Fibroblast of gingiva (primary cell): ENCODE measurements at places on chromosomes 4 and X.

- DNase-seq = no peak
These were observed 62.5 kb downstream of the CHRDL1 start for GRCh38 chrX:110733166-110733565.

DNA sequence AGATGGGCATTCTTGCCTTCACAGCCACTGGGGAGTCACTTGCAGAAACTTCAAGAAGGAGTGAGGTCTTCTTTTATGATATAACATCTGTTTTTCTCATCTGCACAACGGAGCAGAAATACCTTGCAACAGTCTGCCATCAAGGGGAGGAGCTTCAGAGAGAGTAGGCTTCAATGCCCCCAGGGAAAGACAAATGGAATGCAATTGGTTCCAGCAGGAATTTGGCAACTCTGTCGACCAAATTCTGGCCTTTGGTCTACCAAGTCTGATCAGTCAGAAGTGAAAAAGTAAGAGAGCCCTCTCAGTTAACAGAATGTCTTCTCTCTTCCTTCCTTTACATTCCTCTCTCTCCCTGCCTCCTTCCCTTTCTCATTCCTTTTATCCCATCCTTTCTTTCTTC lies 229.3 kb downstream of the IDS start:
- peak; percentile 36 for DNase-seq

DNA sequence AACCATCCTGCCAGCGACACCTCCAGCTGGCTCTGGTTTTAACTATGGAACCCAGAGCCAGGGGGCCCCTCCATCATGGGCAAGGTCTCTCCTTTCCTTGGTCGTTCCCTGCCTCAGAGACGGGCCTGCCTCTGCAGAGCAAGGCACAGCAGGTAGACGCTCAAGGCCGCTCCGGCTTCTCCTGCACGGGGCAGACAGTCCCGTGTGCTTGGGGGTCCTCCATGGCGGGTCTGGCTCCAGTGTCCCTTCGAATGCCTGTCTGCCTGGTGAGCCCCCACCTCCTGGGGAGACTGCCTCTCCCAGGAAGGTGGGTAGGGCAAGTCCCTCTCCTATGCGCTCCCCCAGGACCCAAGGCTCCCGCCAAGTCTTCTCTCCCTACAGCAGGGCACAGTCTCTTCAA lies 71.5 kb downstream of the ACOX3 start:
- DNase-seq = no peak

- DNase-seq = no peak
These were observed 525.0 kb upstream of the SPANXN1 start for GRCh38 chrX:144722307-144722706.

- DNase-seq = no peak
These were observed 209.3 kb upstream of the MAOA start for GRCh38 chrX:43446752-43447151.

GRCh38 chr4:71461422-71461821 lies 122.6 kb downstream of the SLC4A4 start:
- DNase-seq = no peak

- DNase-seq = no peak
These were observed 538.2 kb downstream of the DMD start for GRCh38 chrX:32673193-32673592.

DNA sequence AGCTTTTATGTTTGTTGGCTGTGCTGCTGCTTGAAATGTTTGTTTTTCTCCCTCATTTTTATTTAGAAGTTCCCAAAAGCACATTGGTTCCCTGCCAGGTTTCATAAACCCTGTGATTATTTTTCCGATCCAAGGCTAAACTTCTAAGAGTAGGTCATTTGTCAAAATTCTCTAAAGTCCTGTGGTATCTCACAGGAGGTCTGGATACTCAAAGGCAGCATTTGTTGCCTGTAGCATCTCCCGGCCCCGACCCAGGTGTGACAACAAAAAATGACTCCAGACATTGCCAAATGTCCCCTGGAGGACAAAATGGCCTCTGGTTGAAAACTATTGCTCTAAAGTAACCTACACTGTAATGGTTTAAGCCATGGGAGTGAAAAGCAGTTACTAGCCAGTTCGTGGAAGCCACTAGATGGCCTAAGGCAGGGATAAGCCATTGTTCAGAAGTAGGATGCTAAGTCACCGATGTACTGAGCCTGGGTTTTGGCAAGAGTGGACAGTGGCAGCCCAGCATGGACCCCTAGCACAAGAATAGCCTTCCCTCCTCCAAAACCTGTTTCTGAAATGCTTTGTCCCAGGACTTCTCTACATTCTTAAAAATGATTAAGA lies 256.1 kb downstream of the THOC2 start:
- DNase-seq = peak; percentile 1

- DNase-seq = no peak
These were observed 253.5 kb upstream of the GATB start for GRCh38 chr4:152014280-152014679.

DNA sequence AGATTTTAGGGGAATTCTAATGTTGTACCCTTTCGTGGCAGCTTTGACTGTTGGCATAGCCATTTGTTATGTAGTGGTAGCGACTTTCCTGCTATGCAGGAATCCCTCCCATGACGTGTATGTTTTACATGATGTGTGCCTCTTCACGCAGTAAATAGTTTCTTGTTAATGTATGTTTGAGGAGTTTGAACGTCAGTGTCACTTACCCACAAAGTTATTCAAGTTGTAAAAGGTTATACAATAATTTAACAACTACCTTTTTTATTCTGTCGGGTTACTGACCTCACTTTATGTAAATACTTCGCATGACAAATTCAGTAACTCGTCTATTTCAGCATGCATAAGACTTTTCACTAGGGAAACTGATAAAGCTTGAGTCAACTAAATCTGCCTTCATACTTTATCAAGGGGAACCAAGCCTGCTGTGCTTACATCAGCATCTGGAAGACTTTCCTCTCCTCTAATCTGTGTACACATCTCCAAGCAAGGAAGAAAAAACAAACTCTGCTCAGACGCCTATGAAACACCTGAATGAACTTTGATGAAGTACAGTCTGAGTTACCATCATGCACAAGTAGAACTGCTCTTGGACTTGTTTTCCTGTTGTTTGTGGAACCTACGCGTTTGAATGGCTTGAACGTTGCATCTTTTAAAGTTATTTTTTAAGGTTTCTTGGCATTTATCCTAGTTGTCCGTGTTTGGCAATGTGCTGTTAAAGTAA lies 61.2 kb downstream of the SLC9A6 start:
- no peak for DNase-seq

GRCh38 chr4:138510053-138510452 lies 267.9 kb upstream of the SLC7A11 start:
- no peak for DNase-seq

GRCh38 chr4:152494020-152494419 lies 41.9 kb downstream of the FBXW7 start:
- no peak for DNase-seq

DNA sequence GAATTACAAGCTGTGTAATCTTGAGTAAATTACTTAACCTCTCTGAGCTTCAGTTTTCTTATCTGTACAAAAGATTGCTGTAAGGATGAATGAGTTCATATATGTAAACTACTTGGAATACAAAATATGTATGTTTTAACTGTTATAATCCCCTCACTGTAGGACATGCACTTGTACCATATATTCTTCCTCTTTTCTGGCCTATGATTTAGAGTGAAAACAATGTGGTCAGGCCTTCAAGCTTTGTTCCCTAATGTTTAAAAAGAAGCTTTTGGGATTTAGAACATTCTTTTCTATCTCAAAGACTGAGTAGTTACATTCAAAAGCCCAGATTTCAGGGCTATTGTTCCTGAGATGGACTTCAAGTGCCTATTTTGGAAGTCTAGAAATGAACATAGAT lies 26.7 kb upstream of the GPRIN3 start:
- DNase-seq = no peak

DNA sequence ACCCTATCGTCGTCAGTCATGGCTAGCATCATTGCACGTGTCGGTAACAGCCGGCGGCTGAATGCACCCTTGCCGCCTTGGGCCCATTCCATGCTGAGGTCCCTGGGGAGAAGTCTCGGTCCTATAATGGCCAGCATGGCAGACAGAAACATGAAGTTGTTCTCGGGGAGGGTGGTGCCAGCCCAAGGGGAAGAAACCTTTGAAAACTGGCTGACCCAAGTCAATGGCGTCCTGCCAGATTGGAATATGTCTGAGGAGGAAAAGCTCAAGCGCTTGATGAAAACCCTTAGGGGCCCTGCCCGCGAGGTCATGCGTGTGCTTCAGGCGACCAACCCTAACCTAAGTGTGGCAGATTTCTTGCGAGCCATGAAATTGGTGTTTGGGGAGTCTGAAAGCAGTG lies 1.6 kb downstream of the ZCCHC12 start:
- DNase-seq = no peak

- no peak for DNase-seq
These were observed 22.1 kb upstream of the NDST3 start for GRCh38 chr4:118012142-118012541.

- DNase-seq = no peak
These were observed 105.4 kb upstream of the TLL1 start for GRCh38 chr4:165767671-165768070.

- DNase-seq = no peak
These were observed 311.7 kb downstream of the FBXW7 start for GRCh38 chr4:152224223-152224622.

- DNase-seq = no peak
These were observed 58.0 kb upstream of the ZC4H2 start for GRCh38 chrX:65034292-65034667.

GRCh38 chrX:44422631-44423030 lies 79.2 kb upstream of the EFHC2 start:
- no peak for DNase-seq

DNA sequence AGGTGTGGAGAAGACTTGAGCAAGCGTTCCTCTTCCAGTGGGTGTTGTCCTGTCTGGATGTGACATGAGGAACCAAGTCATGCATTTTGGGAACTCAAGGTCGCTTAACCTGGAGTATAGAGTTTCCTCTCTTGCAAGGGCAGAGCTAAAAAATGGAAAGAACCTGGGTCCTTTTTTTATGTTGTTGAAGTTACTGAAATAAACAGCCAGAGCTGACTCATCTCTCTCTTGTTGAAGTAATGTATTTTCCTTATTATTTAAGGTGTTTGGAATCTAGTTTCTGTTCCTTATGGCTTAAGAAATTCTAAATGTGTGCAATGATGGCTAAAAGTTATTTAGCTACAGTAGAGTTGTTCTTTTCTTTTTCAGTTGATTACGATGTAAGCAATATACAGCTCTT lies 314.5 kb downstream of the CAMK2D start:
- no peak for DNase-seq

GRCh38 chr4:25560605-25561004 lies 95.0 kb upstream of the SLC34A2 start:
- DNase-seq = no peak

DNA sequence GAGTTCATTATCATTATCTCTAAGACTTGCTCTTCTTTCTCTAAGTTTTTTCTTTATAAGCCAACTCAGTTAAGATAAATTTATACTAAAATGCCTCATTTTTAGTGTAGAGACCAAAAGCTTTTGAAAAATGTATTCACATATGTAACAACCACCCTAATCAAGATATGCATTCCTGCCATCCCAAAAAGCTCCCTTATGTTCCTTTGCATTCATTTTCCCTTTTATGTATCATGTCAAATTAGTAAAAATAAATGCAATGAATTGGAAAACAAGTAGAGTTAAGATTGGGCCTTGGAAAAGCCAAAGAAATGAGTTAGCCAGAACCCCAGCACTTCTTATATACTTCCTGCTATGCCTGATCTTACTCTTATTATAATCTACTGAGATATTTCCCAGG lies 62.2 kb downstream of the NPY2R start:
- DNase-seq = no peak

DNA sequence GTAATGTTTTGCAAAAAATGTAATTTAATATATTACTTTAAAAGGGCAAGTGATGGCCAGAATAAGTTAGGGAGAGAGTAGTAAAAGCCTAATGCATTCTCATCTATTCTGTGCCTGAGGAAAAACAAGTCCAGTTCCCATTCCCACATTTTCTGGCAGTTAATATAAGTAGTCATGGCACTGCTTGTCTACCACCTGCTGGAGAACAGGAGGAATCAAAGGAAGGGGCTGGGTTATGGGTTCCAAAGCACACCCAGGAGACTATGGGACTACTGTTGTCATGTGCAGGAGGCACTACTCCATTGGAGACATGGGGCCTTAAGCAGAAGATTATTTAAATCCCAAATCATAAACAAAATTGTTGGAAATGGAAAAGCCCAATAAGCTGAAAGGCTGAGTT lies 2618.6 kb downstream of the ARAP2 start:
- DNase-seq = no peak

- peak; percentile 16 for DNase-seq
These were observed 732 bp upstream of the ADRA2C start for GRCh38 chr4:3765271-3766035.

- DNase-seq = peak; percentile 53
These were observed 146.2 kb downstream of the KCNIP4 start for GRCh38 chr4:21802406-21802805.

GRCh38 chrX:28969126-28969525 lies 381.9 kb downstream of the IL1RAPL1 start:
- DNase-seq = peak; percentile 25

DNA sequence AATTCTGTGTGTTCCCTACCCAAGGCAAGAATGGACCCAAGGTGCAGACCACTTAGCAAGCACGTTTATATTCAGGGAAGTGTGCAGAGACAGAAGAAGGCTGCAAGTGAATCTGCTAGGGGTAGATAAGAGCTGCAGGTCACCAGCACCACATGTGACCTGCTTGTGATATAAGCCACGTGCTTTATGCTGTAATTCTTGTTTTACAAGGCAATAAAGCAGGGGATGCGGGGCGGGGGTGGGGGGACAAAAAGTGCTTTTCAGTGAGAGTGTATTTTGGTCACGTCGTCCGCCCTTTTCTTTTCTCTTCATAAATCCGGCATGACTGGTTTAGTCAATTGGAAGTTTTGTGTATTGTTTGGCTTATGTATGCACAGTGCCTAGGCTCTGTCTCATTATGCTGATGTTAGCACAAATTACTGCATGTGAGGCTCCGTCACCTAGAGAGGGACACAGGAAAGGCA lies 192.7 kb downstream of the RBMX2 start:
- DNase-seq = no peak

DNA sequence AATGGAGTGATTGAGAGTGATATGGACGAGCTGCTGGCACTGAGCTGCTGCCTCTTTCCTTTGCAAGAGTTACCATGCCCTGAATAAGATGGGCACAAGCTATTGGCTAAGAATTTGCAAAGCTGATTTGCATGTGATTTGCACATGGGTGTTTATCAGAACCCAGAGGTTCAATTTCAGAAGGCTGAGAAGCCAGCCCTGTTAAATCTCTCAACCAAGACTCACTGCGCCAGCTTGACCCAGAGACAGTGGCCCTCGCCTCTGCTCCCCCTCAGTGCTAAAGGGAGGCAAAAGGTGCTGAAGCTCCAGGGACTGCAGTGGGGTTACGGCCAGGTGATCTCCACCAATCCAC lies 701 bp downstream of the ARHGAP4 start:
- DNase-seq = no peak

- no peak for DNase-seq
These were observed 116.3 kb downstream of the STOX2 start for GRCh38 chr4:184021389-184021788.

DNA sequence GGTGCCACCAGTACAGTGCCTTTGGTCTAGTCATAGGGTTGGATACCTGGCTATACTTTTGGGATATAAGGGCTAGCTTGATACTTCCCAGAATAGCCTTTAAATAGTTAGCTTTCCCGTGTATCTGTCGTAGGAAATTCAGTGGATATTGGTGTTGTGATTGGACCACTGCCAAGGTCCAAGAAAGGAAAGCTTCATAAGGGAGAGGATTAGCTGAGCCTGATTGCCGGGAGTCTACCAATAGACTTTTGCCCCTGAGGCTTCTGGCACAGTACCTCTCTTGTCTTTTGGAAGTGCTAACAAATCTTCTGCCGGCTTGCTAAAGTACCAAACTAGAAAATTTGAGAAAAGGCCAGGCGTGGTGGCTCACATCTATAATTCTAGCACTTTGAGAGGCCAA lies 350.6 kb downstream of the CHIC1 start:
- peak; percentile 0 for DNase-seq
